ENCODE measurements at places on chromosomes 2 and 18. TPM values are rescaled to one million over a fixed set of nuclear protein-coding genes. Genes with fewer than 3 reads are reported as not detected.

The UGT1A7 gene
- total RNA-seq: 0.07 TPM

The FAM228A gene
- 0.24 TPM for total RNA-seq

The ERMN gene
- 0.07 TPM for total RNA-seq

The IHH gene
- 23.1 TPM for total RNA-seq

The C1GALT1C1L gene
- not detected for total RNA-seq

The PTRHD1 gene
- total RNA-seq: 40.5 TPM

The CD28 gene
- total RNA-seq: not detected

DNA sequence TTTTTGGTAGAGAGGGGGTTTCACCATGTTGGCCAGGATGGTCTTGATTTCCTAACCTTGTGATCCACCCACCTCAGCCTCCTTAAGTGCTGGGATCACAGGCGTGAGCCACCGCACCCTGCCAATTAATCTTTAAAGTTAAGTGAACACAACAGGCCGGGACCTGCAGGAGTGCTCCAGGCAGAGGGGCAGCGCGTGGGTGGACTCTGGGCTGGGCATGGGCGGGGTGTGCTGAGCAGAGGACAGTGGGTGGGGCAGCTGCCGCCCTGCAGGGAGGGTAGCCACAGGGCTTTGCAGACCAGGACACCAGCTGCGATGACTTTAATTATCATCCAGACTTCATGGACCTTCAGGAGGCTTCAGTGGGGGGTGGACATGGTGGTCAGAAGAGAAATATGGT, 8.8 kb upstream of the GPR148 start:
- no peak for DNase-seq
- no peak overlapping the region for H3K4me3 ChIP-seq
- no peaks in the 10 kb centered on the region for H3K36me3 ChIP-seq
- H3K4me1 ChIP-seq: no peaks in the 10 kb centered on the region
- H3K27ac ChIP-seq: no peak overlapping the region

GRCh38 chr2:25234738-25235137, 66.4 kb upstream of the POMC start:
- H3K36me3 ChIP-seq: peaks cover 3% of the 10 kb centered on the region
- no peak for DNase-seq
- H3K27ac ChIP-seq: no peak overlapping the region
- no peaks in the 10 kb centered on the region for H3K4me1 ChIP-seq
- H3K27me3 ChIP-seq: no peaks in the 10 kb centered on the region
- no peak overlapping the region for H3K4me3 ChIP-seq

- no peaks in the 10 kb centered on the region for H3K36me3 ChIP-seq
- H3K27me3 ChIP-seq: no peaks in the 10 kb centered on the region
- H3K27ac ChIP-seq: peak overlapping the region; percentile 99
- H3K4me3 ChIP-seq: peak overlapping the region; percentile 6
- DNase-seq: no peak
Observed at GRCh38 chr2:70141902-70142589, 48.8 kb downstream of the C2orf42 start.

GRCh38 chr2:1418566-1418965, 5.3 kb downstream of the TPO start:
- H3K27ac ChIP-seq: no peak overlapping the region
- no peaks in the 10 kb centered on the region for H3K4me1 ChIP-seq
- no peaks in the 10 kb centered on the region for H3K27me3 ChIP-seq
- H3K4me3 ChIP-seq: no peak overlapping the region

DNA sequence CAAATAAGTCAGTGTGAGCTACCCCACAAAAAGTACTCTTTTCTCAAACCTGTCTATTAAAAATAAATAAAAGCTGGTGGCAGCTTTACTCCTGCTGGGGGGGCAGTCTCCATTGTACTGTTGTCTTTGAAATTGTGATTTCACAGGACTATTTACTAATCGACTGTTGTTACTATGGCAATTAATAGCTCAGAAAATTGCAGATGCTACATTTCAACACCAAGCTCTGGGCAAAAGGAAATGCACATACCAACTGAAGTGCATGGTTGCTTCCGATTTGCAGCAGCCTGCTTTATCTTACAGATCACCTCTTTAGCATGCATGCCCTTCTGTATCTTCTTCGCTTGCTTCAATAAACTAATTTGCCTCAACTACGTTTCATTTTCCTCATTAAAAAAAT, 117.6 kb upstream of the DAPL1 start:
- no peaks in the 10 kb centered on the region for H3K4me1 ChIP-seq
- H3K4me3 ChIP-seq: no peak overlapping the region
- H3K27me3 ChIP-seq: no peaks in the 10 kb centered on the region
- DNase-seq: no peak

GRCh38 chr18:77166523-77166922, 33.9 kb upstream of the MBP start:
- peaks cover 4% of the 10 kb centered on the region for H3K4me1 ChIP-seq
- H3K27ac ChIP-seq: no peak overlapping the region
- no peak overlapping the region for H3K4me3 ChIP-seq
- no peaks in the 10 kb centered on the region for H3K36me3 ChIP-seq
- H3K27me3 ChIP-seq: no peaks in the 10 kb centered on the region

DNA sequence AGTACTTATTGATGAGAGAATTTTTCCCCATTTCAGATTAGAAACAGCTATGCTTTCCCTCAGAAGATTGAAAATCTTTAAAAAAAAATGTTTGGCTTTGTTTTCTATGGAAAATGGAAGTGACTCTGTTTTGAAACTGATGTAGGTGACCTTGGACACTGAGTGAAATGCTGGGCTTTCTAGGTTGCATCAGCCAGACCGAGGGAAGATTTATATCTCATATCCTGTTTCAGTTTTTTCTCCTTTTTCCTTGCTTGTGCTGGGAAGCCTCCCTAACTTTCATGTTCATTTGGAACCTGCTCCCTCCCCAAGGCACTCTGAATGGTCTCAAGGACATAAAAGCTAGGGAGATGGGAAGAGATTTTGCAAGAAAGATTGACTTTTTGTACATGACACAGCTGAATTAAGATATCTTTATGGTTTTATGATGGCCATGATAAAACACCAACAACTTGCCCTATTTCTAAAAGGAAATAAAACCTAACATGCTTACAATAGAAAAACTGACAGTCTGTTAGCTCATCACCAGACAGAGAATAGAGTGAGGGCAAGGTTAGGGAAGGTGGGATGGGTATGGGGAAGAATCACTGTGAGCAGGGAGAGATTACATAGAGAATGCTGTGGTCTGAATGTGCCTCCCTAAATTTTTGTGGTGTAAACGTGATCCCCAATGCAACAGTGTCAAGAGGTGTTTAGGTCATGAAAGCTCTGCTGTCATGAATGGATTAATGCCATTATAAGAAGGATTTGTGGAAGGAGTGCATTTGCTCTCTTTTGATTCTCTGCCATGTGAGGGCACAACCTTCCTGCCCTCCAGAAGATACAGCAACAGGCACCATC, 249.7 kb downstream of the TPGS2 start:
- no peak overlapping the region for H3K27ac ChIP-seq
- no peak overlapping the region for H3K4me3 ChIP-seq
- no peaks in the 10 kb centered on the region for H3K36me3 ChIP-seq
- no peaks in the 10 kb centered on the region for H3K27me3 ChIP-seq
- H3K4me1 ChIP-seq: no peaks in the 10 kb centered on the region
- no peak for DNase-seq

GRCh38 chr2:62014102-62014501, 108.6 kb downstream of the COMMD1 start:
- no peak overlapping the region for H3K4me3 ChIP-seq
- H3K27ac ChIP-seq: no peak overlapping the region
- DNase-seq: peak; percentile 77
- H3K4me1 ChIP-seq: no peaks in the 10 kb centered on the region
- no peaks in the 10 kb centered on the region for H3K36me3 ChIP-seq
- no peaks in the 10 kb centered on the region for H3K27me3 ChIP-seq

GRCh38 chr18:3985020-3985419, 470.1 kb downstream of the DLGAP1 start:
- no peaks in the 10 kb centered on the region for H3K27me3 ChIP-seq
- H3K27ac ChIP-seq: peak overlapping the region; percentile 53
- DNase-seq: no peak
- H3K4me1 ChIP-seq: peaks cover 16% of the 10 kb centered on the region

- no peak overlapping the region for H3K4me3 ChIP-seq
- no peak for DNase-seq
- no peak overlapping the region for H3K27ac ChIP-seq
- no peaks in the 10 kb centered on the region for H3K4me1 ChIP-seq
Observed at GRCh38 chr18:49949951-49950395, 136.6 kb upstream of the ACAA2 start.

DNA sequence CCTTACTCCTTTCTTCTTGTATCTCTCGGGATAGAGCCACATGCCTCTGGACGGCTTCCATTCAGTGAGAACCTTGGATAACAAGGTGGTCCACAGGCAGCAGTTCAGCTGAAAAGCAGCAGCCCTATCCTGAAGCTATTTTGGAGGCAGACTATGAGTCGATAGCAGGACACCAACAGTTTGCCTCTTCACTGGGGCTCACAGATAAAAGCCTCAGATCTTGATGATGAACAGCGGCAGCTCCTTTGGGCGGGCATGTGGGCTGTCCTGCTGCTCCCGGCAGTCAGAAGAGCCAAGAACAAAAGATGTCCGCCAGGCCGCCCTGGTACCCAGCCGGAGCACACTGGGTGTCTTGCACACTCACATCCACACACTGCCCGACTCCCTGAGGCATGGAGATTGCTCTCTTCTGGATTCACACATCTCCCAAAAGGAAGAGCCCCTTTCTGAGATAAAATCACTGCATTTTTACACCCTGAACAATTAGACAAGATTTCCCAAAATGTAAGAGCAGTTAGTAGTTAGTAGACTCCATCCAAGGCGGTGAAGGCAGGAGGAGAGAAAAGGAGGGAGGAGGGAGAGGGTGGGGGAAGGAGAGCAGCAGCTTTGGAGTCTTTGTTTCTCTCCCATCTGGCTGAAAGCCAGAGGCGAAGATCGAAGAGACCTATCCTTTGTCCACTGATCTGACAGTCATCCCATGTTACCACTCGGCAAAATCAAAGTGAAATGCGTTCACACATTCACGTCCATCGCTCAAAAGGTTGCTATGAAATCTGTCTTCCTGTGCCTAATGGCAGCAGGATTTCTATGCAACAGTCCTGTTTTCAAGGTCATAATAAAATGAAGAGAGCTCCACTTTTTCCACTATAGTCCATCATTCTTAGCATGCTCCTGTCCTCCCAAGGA, 90.1 kb upstream of the KLF7 start:
- no peaks in the 10 kb centered on the region for H3K36me3 ChIP-seq
- H3K4me3 ChIP-seq: no peak overlapping the region
- no peak overlapping the region for H3K27ac ChIP-seq
- H3K4me1 ChIP-seq: peaks cover 19% of the 10 kb centered on the region
- no peak for DNase-seq
- peaks cover 6% of the 10 kb centered on the region for H3K27me3 ChIP-seq

- H3K4me3 ChIP-seq: no peak overlapping the region
- no peaks in the 10 kb centered on the region for H3K36me3 ChIP-seq
- no peaks in the 10 kb centered on the region for H3K27me3 ChIP-seq
Observed at GRCh38 chr2:121255358-121255757, 29.6 kb downstream of the TFCP2L1 start.

DNA sequence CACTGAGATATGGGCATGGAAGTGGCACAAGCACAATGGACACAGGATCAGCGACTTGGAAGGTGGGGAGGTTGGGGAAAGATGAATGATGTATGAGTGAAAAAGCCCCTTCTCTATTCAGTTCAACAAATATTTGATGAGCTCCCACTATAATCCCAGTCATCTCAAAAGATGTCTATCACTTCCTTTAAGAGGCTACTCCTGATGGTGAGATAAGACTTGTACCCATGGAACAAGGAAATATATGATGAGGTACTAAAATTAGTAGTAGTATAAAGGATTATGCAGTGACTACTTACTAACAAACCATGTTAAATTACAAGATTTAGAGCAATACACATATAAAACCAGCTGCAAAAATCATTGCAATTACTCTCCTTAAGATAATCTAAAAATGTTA, 107.8 kb upstream of the COL5A2 start:
- no peaks in the 10 kb centered on the region for H3K27me3 ChIP-seq
- no peaks in the 10 kb centered on the region for H3K36me3 ChIP-seq
- no peaks in the 10 kb centered on the region for H3K4me1 ChIP-seq

- no peaks in the 10 kb centered on the region for H3K36me3 ChIP-seq
- no peaks in the 10 kb centered on the region for H3K4me1 ChIP-seq
Observed at GRCh38 chr18:26874283-26874682, 8.8 kb upstream of the AQP4 start.

DNA sequence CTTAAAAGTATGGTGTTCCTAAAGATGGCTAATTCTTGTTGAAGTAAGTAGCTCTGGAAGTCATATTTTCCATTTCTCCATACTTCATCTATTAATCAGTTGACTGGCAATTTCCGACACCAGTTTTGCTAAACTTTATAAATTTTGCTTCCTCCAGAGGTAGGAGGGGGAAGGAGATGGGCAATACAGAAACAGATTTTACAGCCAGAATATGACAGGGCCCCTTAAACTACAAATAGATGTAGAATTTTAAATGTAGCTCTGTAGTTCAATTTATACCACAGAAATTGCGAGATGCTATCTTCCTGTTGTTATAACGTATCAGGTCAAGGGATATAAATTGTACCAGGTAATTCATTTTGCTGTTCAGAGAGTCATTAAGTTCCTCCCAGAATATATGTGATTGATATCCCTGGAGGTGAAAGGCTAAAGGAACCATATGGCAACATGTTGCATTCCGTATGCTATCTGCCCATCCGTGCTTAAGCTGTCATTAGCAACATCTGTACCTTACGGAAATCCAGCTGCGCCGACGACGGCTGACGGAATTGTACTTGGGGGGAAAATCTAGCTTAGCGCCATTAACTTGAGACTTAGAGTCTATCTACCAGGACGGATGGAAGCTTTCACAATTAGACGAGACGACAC, 8.4 kb upstream of the NR4A2 start:
- no peaks in the 10 kb centered on the region for H3K27me3 ChIP-seq
- H3K36me3 ChIP-seq: no peaks in the 10 kb centered on the region
- H3K27ac ChIP-seq: peak overlapping the region; percentile 100
- H3K4me3 ChIP-seq: peak overlapping the region; percentile 98
- H3K4me1 ChIP-seq: peaks cover 3% of the 10 kb centered on the region

DNA sequence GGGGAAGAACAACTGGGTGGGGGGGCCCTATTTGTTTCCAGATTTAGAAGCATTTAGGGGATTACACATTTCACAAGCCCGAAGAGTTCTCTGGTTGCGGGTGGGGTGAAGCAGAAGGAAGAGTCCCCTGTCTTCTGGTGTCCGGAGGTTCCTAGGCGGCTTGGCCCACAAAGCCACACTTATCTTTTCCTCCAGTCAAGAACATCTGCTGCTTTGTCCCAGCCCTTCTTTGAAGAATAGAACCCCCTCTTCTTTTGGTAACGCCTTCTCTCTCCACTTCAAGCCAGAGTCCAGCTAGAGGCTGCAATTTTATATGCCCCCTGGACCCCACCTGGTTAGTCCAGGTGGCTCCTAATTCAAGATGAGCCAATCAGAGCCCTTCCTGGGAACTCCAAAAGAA, 15.8 kb downstream of the BOLA3 start:
- no peaks in the 10 kb centered on the region for H3K4me1 ChIP-seq
- H3K4me3 ChIP-seq: no peak overlapping the region
- no peak for DNase-seq

- H3K4me3 ChIP-seq: no peak overlapping the region
- no peak for DNase-seq
- no peaks in the 10 kb centered on the region for H3K27me3 ChIP-seq
- no peaks in the 10 kb centered on the region for H3K4me1 ChIP-seq
- no peaks in the 10 kb centered on the region for H3K36me3 ChIP-seq
Observed at GRCh38 chr18:46622451-46622850, 34.6 kb downstream of the LOXHD1 start.

- H3K4me3 ChIP-seq: no peak overlapping the region
- no peak overlapping the region for H3K27ac ChIP-seq
- no peaks in the 10 kb centered on the region for H3K36me3 ChIP-seq
- no peaks in the 10 kb centered on the region for H3K4me1 ChIP-seq
- no peak for DNase-seq
- H3K27me3 ChIP-seq: no peaks in the 10 kb centered on the region
Observed at GRCh38 chr18:25314151-25314837, 37.7 kb downstream of the ZNF521 start.
